ENCODE measurements at places on chromosomes 16 and 17.
A peak's percentile ranks its signal among the peaks of the same experiment; 100 is the strongest.

GRCh38 chr16:63365649-63366304 lies 1329.5 kb upstream of the CDH8 start:
- DNase-seq: no peak

GRCh38 chr17:49294122-49294521 lies 63.5 kb upstream of the PHOSPHO1 start:
- DNase-seq: no peak

GRCh38 chr17:55303701-55304145 lies 39.0 kb downstream of the HLF start:
- DNase-seq: no peak

GRCh38 chr17:2150806-2151205 lies 95.9 kb downstream of the HIC1 start:
- DNase-seq: no peak

DNA sequence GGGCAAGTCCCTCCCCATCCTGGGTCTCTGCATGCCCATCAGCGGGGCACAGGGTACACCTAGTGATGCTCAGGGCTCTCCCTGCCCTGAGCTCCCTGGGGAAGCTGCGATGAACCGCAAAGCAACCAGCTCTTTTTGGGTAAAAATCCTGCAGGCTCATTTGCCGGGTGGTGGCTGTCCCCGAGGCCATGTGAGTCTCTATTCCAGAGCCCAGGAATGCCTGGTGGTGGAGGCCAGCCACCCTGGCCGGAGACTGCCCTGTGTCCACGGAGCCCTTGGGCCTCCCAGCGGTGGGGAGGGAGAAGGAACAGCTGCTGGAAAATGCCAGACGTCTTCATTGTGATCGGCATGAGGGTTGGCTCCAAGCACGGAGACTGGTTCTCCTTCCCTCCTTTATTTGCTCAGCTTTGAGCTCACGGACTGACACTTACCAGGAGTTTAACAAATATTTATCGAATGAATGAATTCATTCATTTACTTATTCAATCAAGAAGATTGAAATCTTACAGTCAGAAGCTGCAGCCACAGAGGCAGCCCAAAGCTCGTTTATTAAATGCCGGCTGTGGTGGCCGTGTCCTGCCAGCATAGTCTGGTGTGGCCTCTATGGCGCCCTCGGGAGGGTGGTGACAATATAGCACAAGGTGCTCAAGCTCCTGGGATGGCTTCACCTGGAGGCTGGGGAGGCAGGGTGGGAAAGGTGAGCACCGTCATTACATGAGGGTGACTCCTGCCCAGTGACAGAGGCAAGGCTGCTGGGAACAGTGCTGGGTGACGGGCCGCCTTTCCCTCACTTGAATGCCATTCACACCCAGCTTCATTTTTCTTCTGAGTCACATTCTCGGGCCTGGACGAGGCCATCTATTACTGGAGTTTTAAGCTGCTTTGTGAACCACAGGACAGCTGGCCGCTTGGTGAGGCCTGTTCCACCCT lies 31.1 kb upstream of the JPH3 start:
- peak; percentile 49 for DNase-seq

GRCh38 chr17:80887639-80888175 lies 103.9 kb upstream of the CHMP6 start:
- no peak for DNase-seq

DNA sequence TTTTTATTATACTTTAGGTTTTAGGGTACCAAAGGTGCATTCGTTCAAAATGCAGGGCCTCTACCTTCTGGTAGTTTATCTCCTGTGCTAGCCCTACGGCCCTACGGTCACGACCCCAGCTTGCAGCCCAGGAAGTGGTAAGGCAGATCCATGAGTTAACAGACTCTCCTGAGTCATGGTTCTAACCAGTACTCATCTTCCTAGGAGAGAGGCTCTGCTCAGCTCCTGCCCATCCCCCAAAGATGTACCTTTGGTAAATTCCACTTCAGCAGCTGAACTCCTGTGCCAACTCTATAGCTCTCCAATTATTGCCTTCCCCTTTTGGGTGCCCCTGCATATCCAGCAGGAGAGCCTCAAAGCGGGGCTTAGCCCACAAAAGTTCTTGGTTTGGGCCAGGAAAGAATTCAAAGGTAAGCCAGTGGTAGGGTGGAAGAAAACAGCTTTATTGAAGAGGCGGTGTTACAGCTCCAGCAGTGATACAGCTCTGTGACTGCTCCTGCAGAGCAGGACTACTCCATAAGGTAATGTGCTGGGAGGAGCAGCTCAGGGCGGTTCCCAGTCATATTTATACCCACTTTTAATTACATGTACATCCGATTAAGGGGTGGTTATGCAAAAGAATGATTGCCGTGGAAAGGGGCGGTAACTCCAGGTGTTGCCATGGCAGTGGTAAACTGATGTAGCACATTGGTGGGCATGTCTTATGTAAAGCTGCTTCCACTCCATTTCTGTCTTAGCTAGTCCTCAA lies 241.4 kb downstream of the PMP22 start:
- no peak for DNase-seq

DNA sequence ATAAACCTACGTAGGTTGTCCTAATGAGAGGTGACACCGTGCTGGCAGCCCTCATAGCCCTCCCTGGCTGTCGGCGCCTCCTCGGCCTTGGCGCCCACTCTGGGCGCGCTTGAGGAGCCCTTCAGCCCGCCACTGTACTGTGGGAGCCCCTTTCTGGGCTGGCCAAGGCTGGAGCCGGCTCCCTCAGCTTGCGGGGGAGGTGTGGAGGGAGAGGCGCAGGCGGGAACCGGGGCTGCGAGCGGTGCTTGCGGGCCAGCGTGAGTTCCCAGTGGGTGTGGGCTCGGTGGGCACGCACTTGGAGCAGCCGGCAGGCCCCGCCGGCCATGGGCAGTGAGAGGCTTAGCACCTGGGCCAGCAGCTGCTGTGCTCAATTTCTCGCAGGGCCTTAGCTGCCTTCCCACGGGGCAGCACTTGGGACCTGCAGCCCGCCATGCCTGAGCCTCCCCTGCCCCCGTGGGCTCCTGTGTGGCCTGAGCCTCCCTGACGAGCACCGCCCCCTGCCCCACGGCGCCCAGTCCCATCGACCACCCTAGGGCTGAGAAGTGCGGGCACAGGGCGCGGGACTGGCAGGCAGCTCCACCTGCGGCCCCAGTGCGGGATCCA lies 40.1 kb upstream of the AMZ2 start:
- DNase-seq: no peak

- DNase-seq: peak; percentile 19
These were observed 31.3 kb downstream of the ZCCHC14 start for GRCh38 chr16:87461466-87461991.

GRCh38 chr16:21611556-21612384 lies 12.4 kb downstream of the METTL9 start:
- no peak for DNase-seq
